Thoracic aorta endothelial cell (primary cell): ENCODE measurements at places on chromosomes 1 and 21. TPM values are rescaled to one million over a fixed set of nuclear protein-coding genes. Genes with fewer than 3 reads are reported as not detected.

SFN gene
- not detected in 2 replicates for total RNA-seq

CFAP57 gene
- 0.14 and 0.53 TPM in 2 replicates for total RNA-seq

PPIAL4G gene
- not detected in 2 replicates for total RNA-seq

TRIM63 gene
- total RNA-seq = not detected in 2 replicates

SPRR2F gene
- not detected in 2 replicates for total RNA-seq

TMPRSS15 gene
- total RNA-seq = not detected in 2 replicates

SELENBP1 gene
- 11.3 and 12.1 TPM in 2 replicates for total RNA-seq

TRABD2B gene
- total RNA-seq = not detected in 2 replicates

CFAP74 gene
- not detected in 2 replicates for total RNA-seq

ATP5PB gene
- total RNA-seq = 424 and 484 TPM in 2 replicates

PLPPR4 gene
- total RNA-seq = under 0.01 TPM in 1 of 2 replicates, not detected in the other

TRIM67 gene
- not detected in 2 replicates for total RNA-seq

CELA2B gene
- total RNA-seq = not detected in 2 replicates

FCRLA gene
- not detected in 2 replicates for total RNA-seq

EFNA3 gene
- total RNA-seq = 0.66 and 1.9 TPM in 2 replicates

SLAMF6 gene
- total RNA-seq = not detected in 2 replicates

MOB3C gene
- 4.4 and 5.1 TPM in 2 replicates for total RNA-seq

LRRC8C gene
- 58.8 and 92.8 TPM in 2 replicates for total RNA-seq

LAPTM5 gene
- 36.0 and 36.3 TPM in 2 replicates for total RNA-seq

RGS8 gene
- total RNA-seq = not detected in 2 replicates

XCL1 gene
- not detected in 2 replicates for total RNA-seq

ANKRD34A gene
- total RNA-seq = 0.13 and 0.22 TPM in 2 replicates

PKP1 gene
- not detected in 2 replicates for total RNA-seq

TMEM201 gene
- 10.1 and 14.3 TPM in 2 replicates for total RNA-seq

OR2L3 gene
- total RNA-seq = not detected in 2 replicates

RCSD1 gene
- total RNA-seq = 0.07 TPM in 1 of 2 replicates, not detected in the other

LCE1C gene
- total RNA-seq = not detected in 2 replicates

WDR64 gene
- total RNA-seq = not detected in 2 replicates

FAM151A gene
- not detected in 2 replicates for total RNA-seq

TNFAIP8L2 gene
- total RNA-seq = not detected in 2 replicates

IGSF21 gene
- total RNA-seq = not detected in 2 replicates

IGSF5 gene
- total RNA-seq = not detected in 2 replicates

TINAGL1 gene
- total RNA-seq = 329 and 456 TPM in 2 replicates

SIK1 gene
- total RNA-seq = 1.5 and 2.4 TPM in 2 replicates

PTP4A2 gene
- 493 and 522 TPM in 2 replicates for total RNA-seq

PFKL gene
- total RNA-seq = 136 and 145 TPM in 2 replicates

VCAM1 gene
- total RNA-seq = 7.1 and 10.4 TPM in 2 replicates

RAB13 gene
- 53.6 and 57.3 TPM in 2 replicates for total RNA-seq

RNF207 gene
- 6.5 and 17.6 TPM in 2 replicates for total RNA-seq

MARK1 gene
- 2.7 and 2.8 TPM in 2 replicates for total RNA-seq

IQGAP3 gene
- 32.6 and 51.6 TPM in 2 replicates for total RNA-seq

KRTAP20-1 gene
- total RNA-seq = not detected in 2 replicates

IL12RB2 gene
- total RNA-seq = not detected in 2 replicates

RPE65 gene
- total RNA-seq = not detected in 2 replicates

SAMD13 gene
- total RNA-seq = 2.8 and 3.2 TPM in 2 replicates

PCP4 gene
- not detected in 2 replicates for total RNA-seq

FGR gene
- total RNA-seq = 0.07 TPM in 1 of 2 replicates, not detected in the other

APCS gene
- not detected in 2 replicates for total RNA-seq

MX2 gene
- total RNA-seq = 0.13 and 0.50 TPM in 2 replicates

WNT9A gene
- 1.1 and 2.7 TPM in 2 replicates for total RNA-seq
